ENCODE measurements at places on chromosomes 11 and 22.
A peak's percentile ranks its signal among the peaks of the same experiment; 100 is the strongest.

DNA sequence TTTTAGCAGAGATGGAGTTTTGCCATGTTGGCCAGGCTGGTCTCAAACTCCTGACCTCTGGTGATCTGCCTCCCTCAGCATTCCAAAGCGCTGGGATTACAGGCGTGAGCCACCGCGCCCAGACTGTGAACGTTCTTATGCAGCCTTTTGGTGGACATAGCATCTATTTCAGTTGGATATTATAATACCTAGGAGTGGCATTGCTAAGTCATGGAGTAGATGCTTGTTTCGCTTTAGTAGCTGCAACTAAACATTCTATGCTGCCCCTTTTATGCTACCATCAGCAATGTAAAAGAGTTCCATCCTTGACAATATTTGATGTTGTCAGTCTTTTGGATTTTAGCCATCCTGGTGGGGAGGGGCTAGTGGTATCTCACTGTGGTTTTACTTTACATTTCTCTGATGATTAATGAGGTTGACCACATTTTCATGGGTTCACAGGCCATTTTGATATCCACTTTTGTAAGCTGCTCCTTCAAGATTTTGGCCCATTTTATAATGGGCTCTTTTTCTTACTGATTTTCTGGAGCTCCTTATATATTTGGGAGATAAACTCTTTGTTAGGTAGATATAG is 16.5 kb upstream of the APOBEC3A start:
- no peak for DNase-seq

GRCh38 chr11:79237091-79237490 is 203.7 kb downstream of the TENM4 start:
- DNase-seq: no peak

GRCh38 chr11:133977067-133977677 is 20.4 kb upstream of the IGSF9B start:
- no peak for DNase-seq

- no peak for DNase-seq
Observed at GRCh38 chr11:79076526-79077115, 364.2 kb downstream of the TENM4 start.

DNA sequence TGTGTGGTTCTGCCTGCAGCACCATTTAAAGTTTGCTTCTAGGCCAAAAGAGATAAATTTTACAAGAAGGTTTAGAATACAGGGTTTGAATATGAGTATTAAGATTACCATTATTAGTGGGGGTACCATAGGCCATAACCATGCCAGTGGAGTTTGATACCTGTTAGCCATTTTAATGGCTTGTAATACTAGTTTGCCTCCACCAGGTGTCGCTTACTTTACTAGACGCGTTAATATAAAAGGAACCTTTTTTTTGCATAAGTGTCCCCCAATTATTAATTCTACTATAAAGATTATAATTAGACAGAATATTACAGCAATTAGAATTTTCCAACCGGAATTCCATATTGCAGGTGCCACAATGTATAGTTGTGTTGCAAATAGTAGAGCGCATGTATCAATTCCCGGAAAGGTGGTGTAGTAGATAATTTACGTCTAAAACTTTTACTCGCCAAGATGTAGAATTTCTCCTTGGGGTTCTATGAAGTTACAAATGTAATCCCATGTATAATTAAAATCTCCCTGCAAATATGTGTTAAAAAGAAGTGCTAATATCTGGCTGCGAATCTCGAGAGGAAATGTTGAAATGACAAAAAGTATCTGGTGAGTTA is 16.1 kb downstream of the MS4A6E start:
- no peak for DNase-seq

- DNase-seq: no peak
Observed at GRCh38 chr11:128733440-128734102, 39.7 kb downstream of the FLI1 start.

- DNase-seq: peak; percentile 48
Observed at GRCh38 chr11:16924826-16925560, 89.2 kb downstream of the PLEKHA7 start.

DNA sequence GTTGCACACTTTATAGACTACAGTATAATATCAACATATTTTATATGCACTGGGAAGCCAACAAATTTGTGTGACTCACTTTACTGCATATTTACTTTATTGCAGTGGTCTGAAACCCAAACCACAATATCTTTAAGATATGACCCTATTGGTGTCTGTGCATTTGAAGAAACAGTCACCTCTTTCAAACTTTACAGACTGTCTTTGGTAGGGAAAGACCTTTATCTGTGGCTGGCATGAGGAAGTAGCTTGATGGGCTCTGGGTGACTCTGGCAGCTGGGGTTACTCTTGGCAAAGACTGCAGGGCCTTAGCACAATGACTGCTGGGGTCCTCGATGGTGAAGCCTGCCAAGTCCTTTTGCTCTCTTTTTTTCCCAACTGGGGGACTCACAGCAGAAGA is 21.3 kb upstream of the ABTB2 start:
- DNase-seq: no peak

GRCh38 chr11:117970400-117971024 is 15.7 kb upstream of the IL10RA start:
- no peak for DNase-seq

GRCh38 chr11:63643205-63643604 is 28.0 kb downstream of the ATL3 start:
- no peak for DNase-seq

DNA sequence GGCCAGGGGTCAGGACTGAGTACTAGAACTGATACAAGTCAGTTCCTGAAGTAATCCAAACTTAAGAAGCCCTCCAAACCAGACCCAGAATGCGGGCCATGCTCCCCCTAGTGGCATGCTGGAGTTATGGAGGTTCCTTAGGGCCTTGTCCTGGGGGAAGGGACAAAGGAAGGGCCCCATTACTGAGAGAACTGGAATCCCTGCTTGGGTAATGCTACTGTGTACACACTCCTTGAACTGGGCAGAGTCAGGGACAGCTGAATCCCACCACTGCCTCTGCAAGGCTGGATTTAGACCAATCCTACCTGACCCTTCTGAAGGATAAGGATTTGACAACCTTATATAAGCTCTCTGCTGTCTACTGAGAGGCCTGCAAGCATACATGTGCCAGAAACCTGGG is 97.3 kb upstream of the AKIP1 start:
- no peak for DNase-seq

- DNase-seq: no peak
Observed at GRCh38 chr11:119085437-119085847, 761 bp downstream of the HMBS start.

DNA sequence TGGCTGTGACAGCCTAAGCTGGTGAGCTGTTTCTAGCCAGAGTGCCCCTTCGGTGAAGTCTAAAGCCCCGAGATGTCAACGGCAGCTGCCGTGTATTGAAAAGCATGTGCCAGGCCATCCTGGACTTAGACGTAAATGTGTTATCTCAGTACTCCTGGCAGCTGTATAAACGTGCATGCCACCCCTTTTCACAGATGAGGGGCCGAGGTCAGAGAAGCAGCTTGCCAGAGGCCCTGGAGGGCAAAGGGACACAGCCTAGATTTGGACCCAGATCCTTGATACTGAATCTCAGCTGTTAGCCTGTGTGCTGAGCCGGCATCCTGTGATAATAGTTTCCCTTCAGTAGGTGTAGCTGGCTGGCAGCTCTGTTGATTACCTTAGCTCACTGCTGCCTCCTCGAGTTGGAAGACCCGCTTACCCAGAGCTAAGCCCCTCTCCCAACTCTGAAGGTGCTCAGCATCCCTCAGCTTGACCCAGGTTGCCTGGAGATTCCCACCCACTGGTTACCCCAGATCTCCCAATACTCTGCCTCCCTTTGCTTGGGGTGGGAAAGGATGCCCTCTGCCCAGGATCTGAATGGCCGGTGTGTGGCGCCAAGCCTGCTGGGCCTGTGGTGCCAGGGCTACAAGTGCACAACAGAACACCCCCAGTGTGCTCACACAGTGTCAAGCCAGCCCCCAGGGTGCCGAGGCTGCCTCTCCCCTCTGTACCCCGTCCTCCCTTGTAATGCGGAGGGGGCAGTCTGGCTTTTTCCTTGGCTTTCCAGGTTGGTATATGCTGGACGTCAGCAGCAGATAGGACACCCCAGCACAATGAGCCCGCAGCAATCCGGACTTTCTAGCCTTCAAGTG is 59.8 kb upstream of the WNT7B start:
- no peak for DNase-seq

DNA sequence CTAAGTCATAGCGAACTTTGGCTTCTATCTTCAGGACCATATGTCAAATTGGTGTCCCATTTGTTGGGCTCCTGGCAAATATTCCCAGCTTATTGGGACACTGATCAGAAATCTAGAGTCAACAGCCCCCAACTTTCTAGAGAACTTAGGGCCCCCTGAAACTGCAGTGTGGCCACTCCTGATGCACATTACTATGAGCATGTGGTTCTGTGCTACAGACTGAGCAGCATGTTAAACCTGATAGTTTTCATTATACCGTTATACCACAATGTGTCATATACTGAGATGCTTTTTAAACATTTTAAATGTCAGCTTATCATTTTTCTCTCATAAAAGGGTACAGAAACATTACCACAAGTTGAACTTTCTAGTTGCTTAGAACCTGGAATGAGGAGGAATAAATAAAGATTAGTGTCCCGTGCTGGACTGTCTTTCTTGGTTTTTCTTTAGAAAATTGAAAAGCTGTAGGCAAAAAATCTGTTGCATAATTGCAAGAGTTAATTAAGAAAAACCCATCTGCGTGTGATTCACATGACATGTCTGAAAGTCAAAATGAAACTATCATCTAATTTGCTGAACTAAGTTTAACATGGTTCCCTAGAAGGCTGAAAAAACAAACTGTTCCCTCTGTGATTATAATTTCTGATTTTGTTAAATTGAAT is 16.4 kb upstream of the CTSC start:
- DNase-seq: no peak

GRCh38 chr11:70608568-70609470 is 210.5 kb downstream of the CTTN start:
- no peak for DNase-seq

- DNase-seq: no peak
Observed at GRCh38 chr11:8067929-8068575, 13.0 kb upstream of the TUB start.

- DNase-seq: no peak
Observed at GRCh38 chr11:355581-356458, 13.5 kb upstream of the B4GALNT4 start.

DNA sequence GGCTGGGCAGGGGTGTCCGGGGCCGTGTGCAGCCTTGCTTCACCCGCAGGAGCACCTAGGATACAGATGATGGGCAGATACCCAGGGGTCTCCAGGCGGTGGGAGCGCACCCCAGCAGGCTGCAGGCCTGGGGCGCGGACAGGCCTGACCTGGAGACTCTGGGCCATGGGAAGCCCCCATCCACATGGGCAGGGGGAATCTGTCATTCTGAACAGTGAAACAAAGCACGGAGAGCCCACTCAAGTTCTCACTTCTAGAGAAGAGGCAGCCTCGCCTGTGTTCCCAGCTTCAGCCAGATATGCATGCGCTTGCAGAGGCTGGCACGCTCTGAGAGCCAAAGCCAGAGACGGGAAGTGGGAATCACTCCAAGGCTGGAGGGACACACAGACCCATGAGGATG is 333.1 kb downstream of the BRD1 start:
- DNase-seq: no peak

DNA sequence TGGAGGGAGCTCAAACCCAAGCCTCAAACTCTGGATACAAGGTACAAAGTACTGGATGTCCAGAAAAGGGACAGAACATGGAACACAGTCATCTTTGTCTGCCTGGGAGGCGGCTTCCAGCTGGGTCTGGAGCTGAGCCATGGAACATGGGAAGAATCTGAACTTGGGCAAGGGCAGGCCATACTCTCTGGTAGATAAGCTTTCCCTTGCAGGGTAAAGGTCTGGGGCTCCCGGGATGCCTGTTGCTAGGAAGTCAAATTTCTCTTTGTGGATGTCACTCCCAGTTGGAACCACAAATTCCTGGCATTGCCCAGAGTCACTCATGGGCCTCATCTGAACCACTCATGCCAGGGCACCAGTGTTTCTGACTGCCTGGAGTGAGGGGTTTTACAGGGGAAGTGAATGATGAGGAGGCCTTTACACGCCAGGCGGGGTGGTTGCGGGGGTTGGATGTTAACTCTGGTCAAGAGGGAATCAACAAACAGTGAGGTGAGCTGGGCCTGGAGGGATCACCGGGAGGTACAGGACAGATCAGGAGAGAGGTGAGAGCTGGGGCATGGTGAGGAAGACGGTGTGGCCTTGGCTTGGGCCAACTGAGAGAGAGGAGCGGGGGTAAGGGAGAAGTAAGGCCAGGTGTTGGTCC is 5.7 kb downstream of the FTH1 start:
- no peak for DNase-seq

- DNase-seq: no peak
Observed at GRCh38 chr11:63619967-63620366, 5.7 kb upstream of the PLAAT3 start.

GRCh38 chr11:73539506-73540084 is 58.3 kb downstream of the FAM168A start:
- DNase-seq: no peak

- no peak for DNase-seq
Observed at GRCh38 chr22:18077087-18077638, 627 bp upstream of the PEX26 start.

DNA sequence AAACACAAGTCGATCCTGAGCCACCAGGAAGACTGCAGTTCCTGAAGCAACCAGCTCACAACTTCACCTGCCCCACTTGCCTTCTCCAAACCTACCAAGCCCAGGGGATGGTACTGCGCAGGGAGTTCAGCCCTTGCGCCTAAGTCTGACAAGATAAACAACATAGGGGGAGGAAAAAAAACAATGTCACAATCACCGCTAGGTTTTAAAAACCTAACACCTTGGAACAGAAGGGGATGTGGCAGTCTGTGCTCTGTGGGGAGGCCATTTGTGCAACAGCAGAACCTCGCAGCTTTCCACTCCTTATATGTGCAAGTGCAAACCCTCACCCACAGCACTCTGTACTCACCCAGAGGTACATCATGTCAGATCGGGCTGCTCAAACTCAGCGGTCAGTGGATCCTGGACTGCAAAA is 134.2 kb downstream of the RBFOX2 start:
- no peak for DNase-seq

GRCh38 chr11:76215941-76216340 is 9.6 kb upstream of the WNT11 start:
- no peak for DNase-seq

- no peak for DNase-seq
Observed at GRCh38 chr22:46561435-46561905, 24.1 kb upstream of the CELSR1 start.

GRCh38 chr22:40444178-40444831 is 73.9 kb downstream of the SGSM3 start:
- no peak for DNase-seq

DNA sequence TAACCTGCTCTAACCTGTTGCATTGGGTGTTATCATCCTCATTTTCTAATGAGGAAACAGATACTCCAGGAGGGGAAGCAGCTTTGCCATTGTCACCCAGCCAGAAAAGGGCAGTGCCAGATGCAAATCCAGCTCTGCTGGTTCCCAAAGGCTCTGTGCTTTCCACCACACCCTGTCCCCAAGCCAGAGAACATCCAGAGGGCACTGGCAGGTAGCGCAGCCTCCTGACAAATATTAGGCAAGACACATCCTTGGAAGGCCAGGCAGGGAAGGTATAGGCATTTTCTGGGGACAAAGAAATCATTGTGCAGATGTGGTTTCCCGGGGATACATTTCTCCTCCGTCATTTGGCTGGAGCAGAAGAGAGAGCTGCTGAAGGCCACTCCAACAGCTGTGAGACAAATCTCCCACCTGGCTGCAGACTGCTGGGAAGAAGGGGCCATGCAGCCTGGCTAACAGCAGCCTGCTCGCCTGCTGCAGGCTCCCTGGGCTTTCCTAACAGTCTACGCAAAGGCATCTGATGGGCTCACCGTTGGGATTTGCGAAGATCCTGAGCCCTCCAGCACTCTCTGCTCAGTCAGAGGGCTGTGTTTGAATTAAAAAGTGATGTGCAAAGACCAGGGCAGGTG is 93.9 kb upstream of the PITPNB start:
- DNase-seq: no peak

GRCh38 chr11:103683576-103683975 is 352.9 kb upstream of the DDI1 start:
- DNase-seq: no peak
